ENCODE measurements at places on chromosomes 7 and 10. TPM values are rescaled to one million over a fixed set of nuclear protein-coding genes. Genes with fewer than 3 reads are reported as not detected.

The NUDT5 gene
- 10.1 TPM for total RNA-seq

The INSYN2A gene
- not detected for total RNA-seq

The ASZ1 gene
- total RNA-seq = not detected

The ERV3-1 gene
- 5.4 TPM for total RNA-seq

The OPN4 gene
- total RNA-seq = 0.41 TPM

The SLC13A1 gene
- total RNA-seq = not detected

The OSBPL3 gene
- 8.5 TPM for total RNA-seq

The NRAP gene
- 1,026 TPM for total RNA-seq

The CCL24 gene
- total RNA-seq = not detected

The SPDYE16 gene
- total RNA-seq = not detected

The ARL4A gene
- 10.1 TPM for total RNA-seq

The IL15RA gene
- total RNA-seq = 11.6 TPM

The SAMD9L gene
- 3.8 TPM for total RNA-seq

All from Right ventricle myocardium inferior (tissue), 1 donor.